Natural killer cell (primary cell): ENCODE measurements at places on chromosomes 3 and 15. TPM values are rescaled to one million over a fixed set of nuclear protein-coding genes. Genes with fewer than 3 reads are reported as not detected.

The SAMMSON gene
- total RNA-seq = not detected

The SLTM gene
- 223 TPM for total RNA-seq

GRCh38 chr15:48331796-48332641 is 790 bp downstream of the DUT start:
- peaks cover 14% of the 10 kb centered on the region for H3K36me3 ChIP-seq
- H3K4me3 ChIP-seq = peak overlapping the region; percentile 86
- H3K4me1 ChIP-seq = peaks cover 14% of the 10 kb centered on the region
- no peaks in the 10 kb centered on the region for H3K27me3 ChIP-seq
- H3K27ac ChIP-seq = peak overlapping the region; percentile 95

The GOLGA8S gene
- 6.0 TPM for total RNA-seq

DNA sequence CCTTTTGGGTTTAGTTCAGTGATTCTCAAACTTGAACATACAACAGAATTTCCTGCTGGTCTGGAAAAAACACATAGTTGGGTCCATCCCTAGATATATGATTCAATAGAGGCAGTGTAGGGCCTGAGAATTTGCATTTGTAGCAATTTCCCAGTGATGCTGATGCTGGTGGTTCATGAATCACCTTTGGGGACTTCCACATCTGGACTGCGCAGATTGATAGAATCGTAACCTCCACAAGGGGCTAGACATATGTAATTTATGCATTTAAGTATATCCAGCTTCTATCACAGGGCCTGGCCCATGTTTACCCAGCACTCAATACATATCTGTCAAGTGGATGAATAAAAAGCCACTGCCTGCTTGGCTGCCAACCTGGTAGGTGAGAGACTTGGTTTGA is 33.8 kb upstream of the SUCLG2 start:
- no peak overlapping the region for H3K27ac ChIP-seq
- no peaks in the 10 kb centered on the region for H3K4me1 ChIP-seq
- no peak overlapping the region for H3K4me3 ChIP-seq
- no peaks in the 10 kb centered on the region for H3K27me3 ChIP-seq

DNA sequence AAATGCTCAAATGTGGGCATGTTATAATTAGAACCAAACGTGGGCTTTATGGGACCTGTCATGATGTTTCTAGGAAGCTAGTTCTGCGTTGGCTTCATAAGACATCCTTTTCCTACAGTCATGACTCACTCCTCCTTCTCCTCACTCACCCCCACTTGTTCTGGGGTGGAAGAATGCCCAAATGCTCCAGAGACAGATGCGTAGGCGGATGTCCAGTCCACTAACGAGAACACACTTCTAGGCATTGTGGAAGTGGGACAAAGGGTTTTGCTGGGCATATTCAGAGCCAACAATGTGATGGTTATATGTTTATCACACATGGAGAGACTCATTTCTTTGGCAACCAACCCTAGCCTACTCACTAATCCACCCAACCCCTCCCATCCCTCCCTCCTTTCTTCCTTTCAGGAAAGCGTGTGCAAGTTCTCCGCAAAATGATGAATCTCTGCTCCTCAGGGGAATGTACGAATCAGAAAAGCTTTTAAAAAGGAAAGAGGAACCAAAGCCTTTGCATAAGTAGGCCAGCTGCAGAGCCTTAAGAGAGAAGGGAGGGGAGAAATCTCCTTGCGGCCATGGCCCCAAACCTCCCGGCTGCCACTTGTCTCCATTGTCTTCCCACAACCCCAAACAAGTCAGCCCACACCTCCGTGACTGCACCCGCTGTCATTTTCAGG is 123.0 kb upstream of the SPRED1 start:
- no peak for DNase-seq
- H3K4me1 ChIP-seq = peaks cover 13% of the 10 kb centered on the region
- no peak overlapping the region for H3K4me3 ChIP-seq
- H3K36me3 ChIP-seq = no peaks in the 10 kb centered on the region

GRCh38 chr15:90664650-90665287 is 52.4 kb upstream of the BLM start:
- no peaks in the 10 kb centered on the region for H3K36me3 ChIP-seq
- peaks cover 16% of the 10 kb centered on the region for H3K27me3 ChIP-seq
- H3K4me1 ChIP-seq = peaks cover 40% of the 10 kb centered on the region
- H3K27ac ChIP-seq = no peak overlapping the region
- no peak for DNase-seq

The IGDCC3 gene
- not detected for total RNA-seq

The ADAMTSL3 gene
- 0.25 TPM for total RNA-seq

GRCh38 chr3:45552794-45553371 is 41.7 kb upstream of the LIMD1 start:
- peaks cover 36% of the 10 kb centered on the region for H3K4me1 ChIP-seq
- no peak overlapping the region for H3K4me3 ChIP-seq
- H3K27ac ChIP-seq = peak overlapping the region; percentile 49
- no peak for DNase-seq
- peaks cover 2% of the 10 kb centered on the region for H3K36me3 ChIP-seq

DNA sequence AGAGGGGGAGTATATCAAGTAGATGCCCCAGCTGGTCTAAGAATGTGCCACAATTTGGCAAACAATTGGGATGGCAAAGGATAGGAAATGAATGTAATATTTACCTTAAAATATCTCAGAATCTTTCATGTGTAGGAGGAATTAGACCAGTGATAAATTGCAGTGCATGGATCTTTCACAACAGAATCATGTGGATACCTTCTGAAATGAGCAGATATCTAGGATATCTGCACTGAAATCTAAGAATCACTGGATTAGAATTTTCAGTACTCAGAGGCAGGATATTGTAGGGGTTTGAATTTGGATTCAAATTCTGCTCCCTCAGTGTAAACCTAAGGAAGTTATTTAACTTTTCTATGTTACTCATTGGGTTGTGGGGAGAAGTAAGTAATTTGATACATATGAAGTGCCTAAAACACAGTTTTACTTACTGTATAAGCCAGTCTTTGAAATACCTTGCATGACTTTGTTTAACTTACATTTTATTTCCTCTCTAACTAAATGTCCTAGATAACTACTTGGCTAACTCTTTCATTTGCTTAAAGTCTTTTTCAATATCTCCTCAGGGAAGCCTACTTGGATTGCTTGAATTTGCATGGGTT is 8.8 kb downstream of the IL1RAP start:
- H3K4me1 ChIP-seq = no peaks in the 10 kb centered on the region
- H3K27ac ChIP-seq = no peak overlapping the region
- no peaks in the 10 kb centered on the region for H3K27me3 ChIP-seq
- H3K4me3 ChIP-seq = no peak overlapping the region
- peaks cover 3% of the 10 kb centered on the region for H3K36me3 ChIP-seq

DNA sequence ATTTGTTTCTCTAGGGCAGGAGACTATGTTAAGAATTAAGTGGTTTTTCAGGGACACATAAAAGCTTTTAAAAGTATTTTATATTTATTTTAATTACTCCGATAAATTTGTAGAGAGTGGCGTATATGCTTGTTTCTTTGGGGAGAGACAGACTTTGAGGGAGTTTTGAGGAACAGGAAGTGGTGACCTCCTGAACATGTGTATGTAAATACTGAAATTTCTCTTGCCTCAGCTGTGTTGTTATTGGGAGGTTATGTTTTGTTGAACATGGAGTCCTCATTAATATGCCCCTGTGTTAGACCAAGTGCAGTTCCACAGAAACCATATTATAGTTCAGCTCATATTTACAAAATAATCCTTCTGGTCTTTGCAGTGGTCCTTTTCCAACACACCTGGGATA is 41.8 kb upstream of the UTS2B start:
- H3K4me1 ChIP-seq = no peaks in the 10 kb centered on the region
- peaks cover 15% of the 10 kb centered on the region for H3K36me3 ChIP-seq

GRCh38 chr3:128684986-128685726 is 34.5 kb upstream of the RPN1 start:
- H3K27me3 ChIP-seq = no peaks in the 10 kb centered on the region
- DNase-seq = no peak
- peaks cover 48% of the 10 kb centered on the region for H3K4me1 ChIP-seq
- H3K27ac ChIP-seq = peak overlapping the region; percentile 24
- H3K4me3 ChIP-seq = no peak overlapping the region

The AP3B2 gene
- total RNA-seq = 0.59 TPM

The APBA2 gene
- total RNA-seq = 96.4 TPM

DNA sequence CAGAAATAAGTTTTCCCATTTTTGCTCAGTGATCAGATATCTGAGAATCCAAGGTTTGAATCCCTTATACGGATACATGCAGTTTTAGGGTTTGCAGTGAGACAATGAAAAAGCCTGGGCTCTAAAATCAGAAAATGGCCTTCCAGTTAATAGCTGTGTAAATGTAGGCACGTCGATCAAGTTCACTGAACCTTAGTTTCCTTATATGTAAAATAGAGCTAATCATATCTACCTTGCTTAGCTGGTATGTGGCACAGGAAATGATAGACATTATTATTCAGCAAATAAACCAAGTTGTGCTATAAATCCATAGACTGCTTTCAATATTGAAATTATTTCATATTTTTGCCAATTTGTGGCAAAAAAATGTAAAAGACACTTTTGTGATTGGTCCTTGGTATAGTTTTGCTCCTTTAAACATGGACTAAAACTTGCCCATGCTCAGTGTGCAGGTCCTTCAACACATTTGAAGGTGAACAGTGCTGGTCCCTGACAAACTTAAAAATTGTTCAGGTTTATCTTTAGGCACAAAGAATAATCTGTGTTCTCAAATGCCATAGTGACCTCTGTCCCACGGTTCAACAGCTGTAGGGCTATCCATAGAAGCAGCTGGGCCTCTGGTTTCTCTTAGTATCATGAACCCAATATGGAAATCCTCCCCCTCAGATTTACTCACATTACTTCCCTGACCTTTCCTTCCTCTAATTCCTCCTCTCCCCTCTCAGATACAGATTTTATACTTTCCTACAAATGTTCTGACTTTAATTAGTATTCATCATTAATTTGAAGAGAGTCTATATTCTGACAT is 51.0 kb downstream of the CCDC54 start:
- H3K4me3 ChIP-seq = no peak overlapping the region
- no peaks in the 10 kb centered on the region for H3K36me3 ChIP-seq
- no peak for DNase-seq
- peaks cover 10% of the 10 kb centered on the region for H3K27me3 ChIP-seq
- H3K4me1 ChIP-seq = peaks cover 24% of the 10 kb centered on the region
- H3K27ac ChIP-seq = no peak overlapping the region

DNA sequence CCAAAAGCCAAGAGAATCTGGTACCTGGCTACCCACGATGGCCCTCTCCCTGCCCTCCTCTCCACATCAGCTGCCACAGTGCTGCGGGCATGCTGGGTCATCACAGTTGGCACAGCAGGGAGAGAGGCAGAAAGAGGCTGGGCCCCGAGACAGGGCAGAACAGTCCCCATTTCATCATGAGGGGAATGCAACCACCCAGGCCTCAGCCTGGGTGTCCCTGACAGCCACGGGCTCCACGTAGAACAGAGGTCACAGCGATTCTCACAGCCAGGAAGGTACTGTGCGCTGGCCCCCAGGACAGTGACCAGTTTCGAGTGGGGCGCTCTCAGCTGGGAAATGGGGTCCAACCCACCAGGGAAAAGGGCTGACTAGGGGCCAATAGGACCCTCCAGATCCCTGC is 6.3 kb downstream of the LIPC start:
- DNase-seq = no peak
- H3K27me3 ChIP-seq = no peaks in the 10 kb centered on the region
- H3K36me3 ChIP-seq = no peaks in the 10 kb centered on the region
- H3K4me3 ChIP-seq = no peak overlapping the region

DNA sequence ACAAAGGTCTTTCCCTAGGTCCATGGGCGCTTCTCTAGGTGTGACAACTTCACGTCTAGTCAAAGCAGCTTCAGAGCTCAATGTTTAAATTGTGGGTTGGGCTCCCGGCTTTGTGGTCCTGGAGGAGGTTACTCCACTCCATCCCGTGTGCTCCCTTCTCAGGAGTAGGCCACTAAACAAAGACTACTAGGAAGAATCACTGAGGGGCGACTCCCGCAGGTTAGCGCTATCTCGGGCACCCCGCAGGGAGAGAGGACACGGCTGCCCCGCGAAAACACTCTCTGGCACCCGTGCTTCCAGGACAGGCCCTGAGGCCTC is 500 bp downstream of the PARP6 start:
- H3K4me3 ChIP-seq = peak overlapping the region; percentile 82
- peak; percentile 45 for DNase-seq
- H3K36me3 ChIP-seq = peaks cover 8% of the 10 kb centered on the region
- peak overlapping the region; percentile 87 for H3K27ac ChIP-seq

DNA sequence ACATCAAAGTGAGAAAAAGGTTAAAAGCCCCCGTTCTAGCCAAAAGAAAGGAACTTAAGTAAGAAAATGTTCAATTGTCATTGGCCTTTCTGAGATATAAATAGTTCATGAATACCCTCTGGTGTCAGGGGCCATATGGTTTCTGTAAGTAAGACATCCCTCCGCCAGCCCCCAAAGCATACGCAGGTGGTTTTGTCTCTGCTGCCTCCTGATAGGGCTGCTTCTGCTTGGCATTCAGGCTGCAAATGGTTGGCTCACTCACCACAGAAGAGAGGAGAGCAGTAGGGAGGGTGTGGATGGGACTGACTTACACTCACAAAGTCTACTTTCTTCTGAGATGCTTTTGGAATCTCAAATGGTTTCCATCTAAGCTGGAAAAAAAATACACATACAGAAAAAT is 29.8 kb downstream of the HGD start:
- no peaks in the 10 kb centered on the region for H3K4me1 ChIP-seq
- no peaks in the 10 kb centered on the region for H3K27me3 ChIP-seq
- DNase-seq = no peak
- H3K4me3 ChIP-seq = no peak overlapping the region
- no peak overlapping the region for H3K27ac ChIP-seq

The GP5 gene
- total RNA-seq = 0.63 TPM

The WDR53 gene
- 14.7 TPM for total RNA-seq

DNA sequence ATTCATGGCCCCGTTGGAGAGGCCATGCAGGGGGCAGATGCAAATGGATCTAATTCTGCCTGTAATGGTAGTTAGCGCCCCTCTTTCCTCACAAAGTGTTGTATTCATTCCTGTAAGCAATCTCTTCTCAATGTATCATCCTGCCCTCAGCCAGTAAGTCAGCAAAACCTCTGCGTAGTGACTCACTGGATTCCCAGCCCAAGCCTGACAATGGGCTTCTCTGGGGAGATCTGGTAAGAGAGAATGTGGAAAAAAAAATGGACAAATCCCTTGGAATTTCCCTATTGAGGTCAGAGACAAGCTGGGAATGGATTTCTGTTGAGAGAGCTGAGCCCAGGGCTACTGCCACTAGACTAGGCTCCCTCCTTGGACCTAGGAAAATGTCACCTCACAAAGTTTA is 25.4 kb downstream of the ADPGK start:
- H3K4me1 ChIP-seq = no peaks in the 10 kb centered on the region
- DNase-seq = no peak
- H3K27me3 ChIP-seq = no peaks in the 10 kb centered on the region
